PC-3 (cell line): ENCODE measurements at places on chromosomes 12 and 14. TPM values are rescaled to one million over a fixed set of nuclear protein-coding genes. Genes with fewer than 3 reads are reported as not detected.

GRCh38 chr12:93857279-93857938, 180.2 kb downstream of the CRADD start:
- no peak overlapping the region for H3K4me3 ChIP-seq
- peak; percentile 49 for DNase-seq
- no peaks in the 10 kb centered on the region for H3K27me3 ChIP-seq
- peaks cover 6% of the 10 kb centered on the region; the same call in 1 of the 2 replicates for H3K4me1 ChIP-seq
- no peak overlapping the region for H3K27ac ChIP-seq

DNA sequence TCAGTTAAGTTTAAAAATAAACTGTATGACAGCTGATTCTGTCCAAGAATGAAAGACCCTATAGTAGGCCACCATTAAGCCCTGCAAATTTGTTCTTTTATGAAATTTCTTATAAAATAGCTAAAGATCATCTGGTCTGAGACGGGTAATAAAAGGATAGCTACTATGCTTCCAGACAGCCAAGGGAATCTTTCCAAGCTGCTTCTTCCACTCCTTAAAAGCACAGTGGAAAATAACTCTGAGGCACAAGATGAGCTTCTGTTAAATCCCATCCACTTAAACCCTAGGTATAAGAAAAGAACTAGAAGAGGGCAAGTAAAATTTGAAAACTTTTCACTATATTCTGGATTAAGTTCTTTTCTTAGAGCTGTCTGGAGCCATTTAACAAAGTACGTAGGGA, 194.3 kb downstream of the CAPZA3 start:
- H3K27me3 ChIP-seq: no peaks in the 10 kb centered on the region
- no peak overlapping the region for H3K4me3 ChIP-seq
- no peaks in the 10 kb centered on the region for H3K4me1 ChIP-seq
- DNase-seq: no peak
- no peak overlapping the region for H3K27ac ChIP-seq

The FAM222A gene
- 11.7 and 15.3 TPM in 2 replicates for total RNA-seq

DNA sequence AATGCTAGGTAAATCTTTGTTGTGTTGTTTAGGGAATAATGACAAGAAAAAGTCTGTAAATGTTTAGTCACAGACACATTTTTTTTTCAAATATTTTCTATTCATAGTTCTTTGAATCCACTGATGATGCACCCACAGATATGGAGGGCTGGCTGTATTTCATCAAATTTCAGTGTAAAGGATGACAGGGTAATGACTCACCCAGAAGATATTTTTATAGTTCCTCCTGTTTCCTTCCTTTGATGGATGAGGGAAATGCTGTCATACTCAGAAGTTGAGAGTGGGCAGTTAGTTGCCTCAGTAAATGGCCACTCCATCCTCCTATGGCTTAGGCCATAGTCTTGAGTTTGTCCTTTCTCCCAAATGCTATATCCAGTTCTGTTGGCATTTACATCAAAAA, 76.9 kb upstream of the REP15 start:
- H3K36me3 ChIP-seq: no peaks in the 10 kb centered on the region
- H3K27ac ChIP-seq: peak overlapping the region; percentile 73
- no peaks in the 10 kb centered on the region for H3K27me3 ChIP-seq
- peaks cover 88% of the 10 kb centered on the region for H3K4me1 ChIP-seq

The MMP14 gene
- 80.4 and 85.0 TPM in 2 replicates for total RNA-seq

The DIO2 gene
- 2.0 and 6.6 TPM in 2 replicates for total RNA-seq

The FGF23 gene
- total RNA-seq: not detected in 2 replicates

The LTB4R gene
- total RNA-seq: 11.6 and 13.1 TPM in 2 replicates

DNA sequence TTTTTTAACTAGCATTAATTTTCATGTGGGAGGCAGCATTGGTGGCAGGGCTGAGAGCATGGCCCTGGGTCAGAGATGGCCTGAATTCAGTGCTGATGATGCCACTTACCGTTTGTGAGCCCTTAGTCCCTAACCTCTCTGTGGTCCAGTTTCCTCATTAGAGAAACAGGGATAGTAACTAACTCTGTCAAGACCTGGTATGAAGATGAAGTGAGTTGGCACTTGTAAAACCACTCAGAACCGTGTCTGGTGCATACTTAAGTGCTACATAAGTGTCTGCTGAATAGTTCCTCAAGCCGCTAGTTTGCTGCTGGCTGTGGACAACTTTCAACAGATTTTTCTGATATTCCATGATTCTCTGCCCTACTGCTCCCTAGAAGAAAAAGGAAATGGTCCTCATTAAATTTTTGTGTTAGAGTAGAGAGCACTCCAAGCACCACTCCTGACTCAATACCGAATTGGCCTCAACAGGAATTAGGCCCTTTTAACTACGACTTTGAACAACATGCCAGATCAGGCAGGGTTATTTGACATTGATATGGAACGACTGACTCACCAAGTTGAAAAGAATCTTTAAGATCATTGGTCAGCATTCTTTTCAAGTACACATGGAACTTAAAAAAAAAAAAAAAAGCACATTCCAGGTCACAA, 250.2 kb downstream of the ANO2 start:
- H3K36me3 ChIP-seq: no peaks in the 10 kb centered on the region
- H3K4me1 ChIP-seq: no peaks in the 10 kb centered on the region
- H3K27ac ChIP-seq: no peak overlapping the region
- H3K27me3 ChIP-seq: no peaks in the 10 kb centered on the region

The BCL7A gene
- 31.6 and 32.5 TPM in 2 replicates for total RNA-seq

- peak; percentile 62 for DNase-seq
- peaks cover 15% of the 10 kb centered on the region; the same call in 1 of the 2 replicates for H3K36me3 ChIP-seq
- H3K27ac ChIP-seq: no peak overlapping the region
- H3K4me1 ChIP-seq: peaks cover 20% of the 10 kb centered on the region
- no peak overlapping the region for H3K4me3 ChIP-seq
- H3K27me3 ChIP-seq: no peaks in the 10 kb centered on the region
Observed at GRCh38 chr14:71711619-71712018, 220.6 kb upstream of the RGS6 start.

- H3K4me3 ChIP-seq: no peak overlapping the region
- DNase-seq: no peak
- H3K4me1 ChIP-seq: peaks cover 11% of the 10 kb centered on the region
- H3K27ac ChIP-seq: no peak overlapping the region
Observed at GRCh38 chr12:3432176-3432742, 58.7 kb upstream of the PRMT8 start.

GRCh38 chr12:78361683-78362082, 502.9 kb upstream of the SYT1 start:
- H3K4me3 ChIP-seq: no peak overlapping the region
- no peaks in the 10 kb centered on the region for H3K4me1 ChIP-seq
- no peak overlapping the region for H3K27ac ChIP-seq
- DNase-seq: no peak

- peaks cover 29% of the 10 kb centered on the region for H3K4me1 ChIP-seq
- DNase-seq: peak; percentile 41
- H3K4me3 ChIP-seq: peak overlapping the region; percentile 86
- H3K27ac ChIP-seq: no peak overlapping the region
- H3K27me3 ChIP-seq: no peaks in the 10 kb centered on the region
Observed at GRCh38 chr12:48816143-48816854, 2.0 kb upstream of the CACNB3 start.

The RNU6-8 gene
- total RNA-seq: not detected in 2 replicates

- DNase-seq: no peak
- H3K4me3 ChIP-seq: no peak overlapping the region
- no peak overlapping the region for H3K27ac ChIP-seq
- peaks cover 11% of the 10 kb centered on the region for H3K4me1 ChIP-seq
Observed at GRCh38 chr14:73140811-73141323, 4.6 kb downstream of the PSEN1 start.

DNA sequence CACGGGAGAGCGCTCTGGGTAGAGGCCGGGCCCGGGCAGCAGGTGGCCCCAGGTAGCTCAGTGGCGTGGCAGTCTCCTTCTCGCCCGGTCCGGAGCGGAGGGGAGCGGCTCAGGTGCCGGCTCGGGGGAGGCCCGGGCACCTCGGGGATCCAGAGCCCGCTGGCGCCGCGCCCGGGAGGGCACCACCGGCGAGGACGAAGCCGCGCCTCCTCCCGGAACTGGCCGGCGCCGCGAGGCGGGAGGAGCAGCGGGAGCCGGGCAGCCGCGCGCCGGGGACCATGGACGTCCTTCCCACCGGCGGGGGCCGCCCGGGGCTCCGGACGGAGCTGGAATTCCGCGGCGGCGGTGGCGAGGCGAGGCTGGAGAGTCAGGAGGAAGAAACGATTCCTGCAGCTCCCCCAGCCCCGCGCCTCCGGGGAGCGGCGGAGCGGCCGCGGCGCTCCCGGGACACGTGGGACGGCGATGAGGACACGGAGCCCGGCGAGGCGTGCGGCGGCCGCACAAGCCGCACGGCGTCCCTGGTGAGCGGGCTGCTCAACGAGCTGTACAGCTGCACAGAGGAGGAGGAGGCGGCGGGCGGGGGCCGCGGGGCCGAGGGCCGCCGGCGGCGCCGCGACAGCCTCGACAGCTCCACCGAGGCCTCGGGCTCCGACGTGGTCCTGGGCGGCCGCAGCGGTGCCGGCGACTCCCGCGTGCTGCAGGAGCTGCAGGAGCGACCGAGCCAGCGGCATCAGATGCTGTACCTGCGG, 21.5 kb upstream of the GNS start:
- no peaks in the 10 kb centered on the region for H3K27me3 ChIP-seq
- no peaks in the 10 kb centered on the region for H3K36me3 ChIP-seq
- peak overlapping the region; percentile 15; the same call in 1 of the 2 replicates for H3K27ac ChIP-seq
- DNase-seq: peak; percentile 59
- H3K4me3 ChIP-seq: peak overlapping the region; percentile 89

GRCh38 chr14:32565256-32565655, 236.2 kb downstream of the AKAP6 start:
- peaks cover 24% of the 10 kb centered on the region for H3K4me1 ChIP-seq
- DNase-seq: no peak
- H3K36me3 ChIP-seq: no peaks in the 10 kb centered on the region
- H3K27ac ChIP-seq: no peak overlapping the region
- no peaks in the 10 kb centered on the region for H3K27me3 ChIP-seq
- no peak overlapping the region for H3K4me3 ChIP-seq

GRCh38 chr12:62931477-62931876, 3.5 kb downstream of the PPM1H start:
- H3K27me3 ChIP-seq: no peaks in the 10 kb centered on the region
- no peak for DNase-seq
- no peak overlapping the region for H3K27ac ChIP-seq

- peak overlapping the region; percentile 97 for H3K27ac ChIP-seq
- H3K36me3 ChIP-seq: no peaks in the 10 kb centered on the region
- H3K4me1 ChIP-seq: peaks cover 62% of the 10 kb centered on the region
- no peak for DNase-seq
- H3K27me3 ChIP-seq: no peaks in the 10 kb centered on the region
- H3K4me3 ChIP-seq: peak overlapping the region; percentile 64
Observed at GRCh38 chr14:50001999-50002925, 109.4 kb downstream of the ARF6 start.

DNA sequence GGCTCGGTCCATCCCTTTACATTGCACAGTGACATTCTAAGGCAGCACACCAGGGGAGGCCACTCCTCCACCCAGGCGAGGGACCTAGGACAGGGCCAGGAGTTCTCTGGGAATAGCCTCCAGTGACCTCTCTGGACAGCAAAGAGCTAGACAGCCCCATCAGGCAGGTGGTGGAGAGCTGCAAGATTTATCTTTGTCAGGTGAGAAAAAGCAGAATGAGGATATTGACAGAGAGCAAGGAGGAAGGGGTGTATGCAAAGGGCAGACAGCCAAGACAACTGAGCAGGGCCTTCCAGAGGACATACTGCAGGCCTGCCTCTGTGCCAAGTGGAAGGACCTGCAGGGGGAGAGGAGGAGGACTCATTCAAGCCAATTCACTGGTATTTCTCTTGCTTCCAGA, 112.4 kb upstream of the MAX start:
- H3K4me1 ChIP-seq: peaks cover 22% of the 10 kb centered on the region
- no peaks in the 10 kb centered on the region for H3K27me3 ChIP-seq
- no peaks in the 10 kb centered on the region for H3K36me3 ChIP-seq
- DNase-seq: no peak

The VWF gene
- total RNA-seq: not detected in 2 replicates

DNA sequence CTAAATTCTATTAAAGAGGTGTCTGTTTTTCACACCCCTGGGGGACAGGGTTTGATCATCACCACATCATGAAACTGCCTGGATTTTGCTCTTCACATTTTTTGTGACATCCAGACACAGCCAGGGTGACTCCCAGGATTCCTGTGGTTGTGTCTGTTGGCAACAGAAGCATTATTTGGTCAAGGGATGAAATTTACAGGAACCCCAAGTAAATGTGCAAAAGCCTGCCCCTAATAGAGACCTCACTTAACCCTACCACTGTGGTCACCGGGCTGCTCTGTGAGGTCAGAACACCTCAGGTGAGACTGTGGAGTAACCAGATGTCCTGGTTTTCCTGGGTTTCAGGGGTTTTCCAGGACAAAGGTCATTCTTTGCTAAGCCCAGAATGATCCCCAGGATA, 103.8 kb downstream of the DAD1 start:
- H3K36me3 ChIP-seq: no peaks in the 10 kb centered on the region
- H3K4me3 ChIP-seq: no peak overlapping the region
- no peak overlapping the region for H3K27ac ChIP-seq
- H3K4me1 ChIP-seq: no peaks in the 10 kb centered on the region
- DNase-seq: no peak

The MYF5 gene
- total RNA-seq: not detected in 2 replicates

- H3K4me3 ChIP-seq: no peak overlapping the region
- H3K36me3 ChIP-seq: no peaks in the 10 kb centered on the region
- no peak overlapping the region for H3K27ac ChIP-seq
- H3K27me3 ChIP-seq: no peaks in the 10 kb centered on the region
Observed at GRCh38 chr12:97229004-97229403, 233.6 kb upstream of the RMST start.

GRCh38 chr14:50058113-50058512, 58.3 kb downstream of the VCPKMT start:
- H3K36me3 ChIP-seq: no peaks in the 10 kb centered on the region
- no peak overlapping the region for H3K27ac ChIP-seq
- H3K4me3 ChIP-seq: no peak overlapping the region

GRCh38 chr12:115325858-115326257, 641.9 kb upstream of the TBX3 start:
- H3K36me3 ChIP-seq: no peaks in the 10 kb centered on the region
- DNase-seq: peak; percentile 14
- H3K4me3 ChIP-seq: no peak overlapping the region

- no peak for DNase-seq
- no peaks in the 10 kb centered on the region for H3K27me3 ChIP-seq
- no peaks in the 10 kb centered on the region for H3K36me3 ChIP-seq
- no peaks in the 10 kb centered on the region; the same call in 1 of the 2 replicates for H3K4me1 ChIP-seq
- H3K27ac ChIP-seq: no peak overlapping the region
Observed at GRCh38 chr12:94111302-94111701, 37.1 kb upstream of the PLXNC1 start.

DNA sequence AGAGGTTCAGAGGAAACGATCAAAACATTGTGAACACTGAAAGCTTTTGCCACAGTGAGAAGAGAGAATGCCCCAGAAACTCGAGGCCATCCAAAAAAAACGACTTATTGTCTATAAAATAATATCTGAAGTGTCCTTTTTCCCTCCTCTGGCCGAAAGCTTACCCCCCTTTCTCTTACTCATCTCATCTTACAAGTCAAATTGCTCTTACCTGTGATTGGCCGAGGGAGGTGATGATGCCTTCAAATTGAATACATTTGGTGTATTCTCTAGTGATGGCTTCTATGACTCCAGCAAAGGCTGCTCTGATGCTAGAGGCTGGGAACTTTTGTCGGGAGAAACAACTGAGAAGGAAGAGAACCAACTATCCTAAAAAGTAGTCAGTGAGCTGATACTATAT, 90.7 kb downstream of the PTCSC3 start:
- no peak overlapping the region for H3K4me3 ChIP-seq
- peaks cover 1% of the 10 kb centered on the region; the same call in 1 of the 2 replicates for H3K4me1 ChIP-seq
- H3K27me3 ChIP-seq: peaks cover 74% of the 10 kb centered on the region

GRCh38 chr12:22262309-22262708, 72.2 kb downstream of the ST8SIA1 start:
- H3K27ac ChIP-seq: no peak overlapping the region
- no peak for DNase-seq
- H3K27me3 ChIP-seq: no peaks in the 10 kb centered on the region
- H3K36me3 ChIP-seq: no peaks in the 10 kb centered on the region

The TESPA1 gene
- total RNA-seq: not detected in 2 replicates

GRCh38 chr12:82182601-82183190, 175.5 kb downstream of the CCDC59 start:
- no peak overlapping the region for H3K4me3 ChIP-seq
- DNase-seq: peak; percentile 4
- no peaks in the 10 kb centered on the region for H3K27me3 ChIP-seq
- no peaks in the 10 kb centered on the region for H3K4me1 ChIP-seq
- H3K36me3 ChIP-seq: no peaks in the 10 kb centered on the region
